GM04503 (cell line): ENCODE measurements at places on chromosomes 16 and 17.

DNA sequence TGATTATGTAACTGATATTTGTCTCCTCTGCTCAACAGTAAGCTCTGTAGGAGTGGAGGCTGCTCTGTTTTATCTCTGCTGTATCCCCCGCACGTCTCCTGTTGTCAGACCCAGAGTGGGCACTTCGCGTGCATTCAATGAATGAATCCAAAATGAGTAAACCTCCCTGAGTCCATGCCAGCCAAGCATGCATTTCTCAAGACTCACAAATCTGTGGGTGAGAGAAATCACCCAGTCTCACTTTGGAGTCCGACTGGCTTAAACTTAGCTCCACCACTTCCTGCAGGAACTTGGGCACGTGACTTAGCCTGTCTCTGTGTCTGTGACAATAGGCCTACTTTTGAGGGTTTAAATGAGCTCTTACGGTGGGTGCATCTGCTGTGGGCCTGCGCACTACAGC lies 3.7 kb downstream of the PNPO start:
- DNase-seq = no peak

- no peak for DNase-seq
These were observed 101.7 kb upstream of the GPR139 start for GRCh38 chr16:20175358-20175757.

DNA sequence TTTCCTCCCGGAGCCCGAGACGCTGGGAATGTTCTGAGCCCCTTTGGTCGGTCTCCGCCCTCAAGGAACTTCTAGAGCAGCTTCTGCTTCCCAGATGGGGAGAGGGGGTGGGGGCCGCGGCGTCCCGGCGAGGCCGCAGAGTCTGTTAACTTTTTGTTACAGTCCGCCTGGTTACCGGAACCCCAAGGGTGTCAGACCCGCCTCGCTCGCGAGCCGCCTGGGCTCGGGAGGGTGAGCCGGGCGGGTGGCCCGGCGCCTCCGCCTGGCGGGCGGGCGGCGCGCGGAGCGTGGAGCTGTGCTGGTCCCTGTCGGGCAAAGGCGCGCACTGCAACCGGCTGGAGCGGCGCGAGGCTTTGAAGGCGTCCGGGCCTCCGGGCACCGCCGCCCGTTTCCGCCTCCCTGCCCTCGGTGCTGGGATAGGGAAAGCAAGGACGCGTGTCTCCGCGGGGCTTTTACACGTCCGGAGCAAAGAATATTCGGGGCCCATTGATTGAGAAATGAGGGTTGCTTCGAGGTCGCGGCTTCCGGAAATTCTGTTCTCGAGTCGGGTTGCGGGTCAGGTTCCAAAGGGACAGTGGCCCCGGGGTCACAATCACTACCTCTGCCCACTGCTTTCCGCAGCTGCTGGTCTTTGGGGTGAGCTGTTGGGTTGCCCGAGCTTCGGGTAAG lies 1.7 kb downstream of the HS3ST3B1 start:
- DNase-seq = no peak

DNA sequence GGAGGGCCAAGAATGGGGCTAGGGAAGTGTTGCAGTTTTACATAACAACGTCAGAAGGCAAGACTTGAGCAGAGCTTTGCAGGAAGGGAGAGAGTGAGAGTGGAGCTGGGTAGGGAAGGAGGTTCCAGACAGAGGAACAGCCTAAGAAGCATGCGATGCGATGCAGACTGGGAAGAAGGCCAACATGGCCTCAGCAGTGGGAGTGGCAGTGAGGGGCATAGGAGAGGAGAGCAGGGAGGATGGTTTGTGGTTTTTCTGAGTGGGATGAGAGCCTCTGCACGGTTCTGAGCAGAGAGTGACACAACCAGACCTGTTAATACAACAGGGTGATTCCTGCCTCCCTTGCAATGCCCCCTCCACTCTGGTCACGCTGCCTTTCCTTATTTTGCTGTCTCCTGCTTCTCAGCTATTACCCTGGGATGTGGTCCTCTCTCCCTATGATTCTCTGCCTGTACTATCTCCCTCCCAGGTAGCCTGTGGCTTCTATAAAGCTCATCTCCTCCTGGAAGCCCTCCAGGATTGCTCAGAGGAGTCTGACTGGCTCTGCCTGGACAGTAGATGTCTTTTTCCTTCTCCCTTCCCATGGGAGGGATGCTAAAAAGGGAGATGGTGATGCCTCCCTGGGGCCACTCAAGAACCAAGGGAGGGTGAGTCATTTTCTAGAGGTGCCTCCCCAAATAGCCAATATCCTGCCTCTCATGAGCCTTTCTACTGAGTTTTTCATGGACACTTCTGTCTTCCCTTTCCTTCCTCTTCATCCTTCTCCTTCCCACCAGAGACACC lies 38.7 kb upstream of the NGFR start:
- peak; percentile 89 for DNase-seq

- DNase-seq = no peak
These were observed 1.6 kb downstream of the PPY start for GRCh38 chr17:43940630-43941029.

- DNase-seq = no peak
These were observed 1.6 kb downstream of the PYCARD start for GRCh38 chr16:31200821-31201568.

DNA sequence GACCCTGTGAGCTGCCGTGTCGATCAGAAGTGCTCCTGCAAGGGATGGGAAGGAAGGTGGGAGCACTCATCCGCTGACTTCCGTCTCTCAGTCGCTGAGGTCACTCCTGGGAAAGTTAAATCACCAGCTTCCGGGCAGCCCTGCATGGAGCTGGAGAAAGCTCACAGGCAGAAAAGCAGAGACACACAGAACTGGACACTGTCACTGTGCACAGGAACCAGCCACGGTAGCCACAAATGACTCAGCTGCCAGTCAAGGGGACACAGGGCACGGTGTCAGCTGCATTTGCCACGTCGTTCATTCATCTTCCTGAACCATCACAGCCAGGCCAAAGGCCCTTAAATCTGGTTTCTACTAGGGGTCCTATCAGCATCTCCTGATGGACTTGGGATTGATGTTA lies 226.4 kb upstream of the PSMD7 start:
- no peak for DNase-seq

DNA sequence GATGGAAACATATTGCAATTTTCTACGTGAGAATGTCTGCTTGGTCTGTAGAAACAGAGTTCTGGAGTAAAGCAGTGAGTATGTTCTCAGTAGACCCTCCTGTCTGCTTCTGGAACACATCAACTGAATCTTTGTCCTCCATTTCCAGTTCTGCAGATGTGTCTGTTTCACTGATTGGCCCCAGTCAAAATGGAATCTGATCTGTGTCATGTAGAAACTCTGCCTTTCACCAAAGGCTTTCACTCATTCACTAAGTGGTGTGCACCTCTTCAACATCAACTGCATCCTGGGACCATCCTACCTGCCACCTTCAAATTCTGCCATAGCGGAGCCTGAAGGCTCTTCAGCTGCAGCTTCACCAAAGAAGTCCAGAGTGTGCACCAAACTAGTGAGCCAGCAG lies 2.8 kb upstream of the ZNF267 start:
- no peak for DNase-seq

GRCh38 chr17:41505809-41506767 lies 676 bp upstream of the KRT13 start:
- DNase-seq = no peak
